ENCODE measurements at places on chromosomes 7 and 10.

DNA sequence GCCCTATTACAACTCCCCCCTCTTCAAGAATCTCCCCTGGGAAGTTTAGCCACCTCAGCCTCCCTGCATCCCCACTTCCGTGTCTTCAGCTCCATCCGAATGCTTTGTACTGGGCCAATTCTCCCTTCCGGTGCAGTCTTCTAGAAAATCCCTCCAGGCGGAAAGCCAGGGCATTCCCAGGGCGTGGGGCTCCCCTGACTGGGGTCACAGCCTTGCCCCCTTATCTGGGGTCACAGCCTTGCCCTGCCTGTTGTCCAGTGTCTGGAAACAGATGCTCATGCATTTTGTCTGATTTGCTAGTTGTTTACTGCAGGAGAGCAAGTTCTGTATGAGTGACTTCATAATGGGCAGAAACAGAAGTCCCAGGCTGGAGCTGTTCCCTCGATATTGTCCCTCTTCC, 112.5 kb upstream of the TCERG1L start:
- no peak for DNase-seq

DNA sequence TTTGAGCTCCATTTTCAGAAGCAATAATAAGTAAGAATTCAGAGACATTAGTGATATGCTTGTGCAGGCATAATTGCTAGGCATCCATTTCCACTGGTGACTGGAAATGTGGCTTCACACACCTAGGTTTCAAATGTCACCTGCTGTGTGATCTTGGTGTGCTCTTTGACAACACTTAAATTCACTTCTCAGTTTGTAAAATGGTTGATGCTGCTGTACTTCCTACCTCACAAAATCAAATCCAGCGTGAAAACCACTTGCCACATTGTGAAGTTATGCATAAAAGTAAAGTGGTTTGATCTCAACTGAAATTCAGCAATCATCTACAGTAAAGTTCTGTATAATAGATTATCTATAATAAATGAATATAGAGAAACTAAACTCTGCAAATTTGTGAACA, 82.4 kb downstream of the APBB1IP start:
- DNase-seq: no peak

DNA sequence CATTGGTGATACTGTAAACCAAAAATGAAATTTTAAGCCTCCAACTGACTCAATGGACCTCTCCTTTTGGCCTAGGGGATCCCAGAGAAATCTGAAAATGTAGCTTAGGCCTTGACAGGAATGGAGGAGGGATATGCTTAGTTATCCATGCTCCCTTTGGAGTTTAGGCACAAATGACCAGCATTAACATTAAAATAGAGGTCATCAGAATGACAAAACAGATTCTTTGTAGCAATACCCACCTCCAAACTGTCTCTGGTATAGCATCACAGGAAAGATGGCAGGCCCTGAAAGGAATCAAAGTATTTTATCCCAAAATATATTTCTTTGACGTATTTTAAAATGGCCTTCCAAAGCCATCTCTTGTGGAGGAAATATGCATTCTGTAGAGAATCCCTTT, 39.1 kb upstream of the LRRN3 start:
- no peak for DNase-seq

- DNase-seq: no peak
These were observed 16.2 kb downstream of the CHST3 start for GRCh38 chr10:71980181-71981014.

DNA sequence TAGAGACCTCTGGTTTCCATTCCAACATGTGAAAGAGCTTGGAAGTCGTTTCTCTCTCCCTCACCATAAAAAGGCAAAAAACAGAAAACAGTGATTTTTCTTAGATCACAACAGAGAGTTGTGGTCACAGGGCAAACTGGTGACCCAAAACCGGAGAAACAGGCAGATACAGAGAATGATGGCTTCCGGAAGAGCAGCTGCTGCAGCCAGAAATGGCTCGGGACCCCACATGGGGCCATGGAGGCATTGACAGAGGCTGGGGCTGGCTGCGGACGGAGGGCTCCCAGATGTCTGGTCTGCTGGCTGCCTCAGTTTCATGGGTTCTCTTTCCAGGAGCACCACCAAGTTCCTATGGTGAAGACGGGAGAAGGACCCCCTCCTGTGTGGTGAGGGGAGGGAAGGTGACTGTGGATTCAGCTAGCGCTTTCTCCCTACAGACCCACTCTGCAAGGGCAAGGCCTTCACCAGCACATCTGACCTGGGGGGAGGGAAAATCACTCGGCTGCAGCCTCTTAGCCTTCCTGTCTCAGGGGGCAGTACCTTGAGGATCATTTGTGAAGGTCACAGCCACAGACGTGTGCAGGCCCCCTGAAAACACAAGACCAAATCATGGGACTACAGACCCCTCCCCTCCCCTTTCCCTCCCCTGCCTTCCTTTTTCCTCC, 81.4 kb downstream of the WDR37 start:
- no peak for DNase-seq

GRCh38 chr7:142992427-142992826, 30.3 kb upstream of the KEL start:
- no peak for DNase-seq

- DNase-seq: peak; percentile 30
These were observed 59.3 kb upstream of the VWC2 start for GRCh38 chr7:49714182-49714581.

DNA sequence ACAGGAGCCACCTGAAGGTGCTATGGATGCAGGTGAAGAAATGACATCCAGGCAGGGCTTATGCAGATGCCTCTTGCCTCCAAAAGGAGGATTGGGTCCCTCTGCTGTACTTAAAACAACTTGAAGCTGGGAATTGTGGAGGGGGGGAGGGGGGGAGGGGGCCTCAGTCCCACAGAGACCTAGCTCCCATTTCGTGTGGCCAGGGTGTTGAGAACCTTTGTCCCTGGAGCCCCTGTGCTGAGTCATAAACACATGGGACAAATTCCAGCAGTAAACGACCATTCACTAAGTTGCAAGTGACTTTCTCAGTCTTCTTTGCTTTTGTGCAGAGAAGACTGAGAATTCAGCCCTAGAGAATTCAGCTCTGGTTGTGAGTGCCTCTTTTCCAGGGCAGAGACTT, 96.5 kb upstream of the PODXL start:
- no peak for DNase-seq

DNA sequence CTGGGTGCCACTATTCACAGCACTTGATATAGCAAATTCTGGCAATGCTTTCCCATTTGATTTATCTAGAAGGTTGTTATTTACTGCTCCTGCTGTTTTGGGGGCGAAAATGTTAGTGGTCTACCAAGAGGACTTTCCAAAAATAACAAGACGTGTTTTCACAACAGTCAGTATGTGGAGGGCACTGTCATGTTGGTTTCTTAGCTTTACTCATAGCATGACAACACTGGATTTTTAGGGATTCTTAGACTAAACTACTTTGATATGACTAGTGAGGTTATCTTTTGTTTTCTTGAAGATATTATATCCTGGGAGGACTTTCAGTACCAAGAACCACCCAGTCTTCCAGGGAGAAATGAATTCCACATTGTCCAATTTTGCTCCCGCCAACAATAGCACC, 49.4 kb downstream of the NUDCD3 start:
- DNase-seq: no peak

- DNase-seq: no peak
These were observed 3.9 kb downstream of the ADCY1 start for GRCh38 chr7:45578022-45578421.

DNA sequence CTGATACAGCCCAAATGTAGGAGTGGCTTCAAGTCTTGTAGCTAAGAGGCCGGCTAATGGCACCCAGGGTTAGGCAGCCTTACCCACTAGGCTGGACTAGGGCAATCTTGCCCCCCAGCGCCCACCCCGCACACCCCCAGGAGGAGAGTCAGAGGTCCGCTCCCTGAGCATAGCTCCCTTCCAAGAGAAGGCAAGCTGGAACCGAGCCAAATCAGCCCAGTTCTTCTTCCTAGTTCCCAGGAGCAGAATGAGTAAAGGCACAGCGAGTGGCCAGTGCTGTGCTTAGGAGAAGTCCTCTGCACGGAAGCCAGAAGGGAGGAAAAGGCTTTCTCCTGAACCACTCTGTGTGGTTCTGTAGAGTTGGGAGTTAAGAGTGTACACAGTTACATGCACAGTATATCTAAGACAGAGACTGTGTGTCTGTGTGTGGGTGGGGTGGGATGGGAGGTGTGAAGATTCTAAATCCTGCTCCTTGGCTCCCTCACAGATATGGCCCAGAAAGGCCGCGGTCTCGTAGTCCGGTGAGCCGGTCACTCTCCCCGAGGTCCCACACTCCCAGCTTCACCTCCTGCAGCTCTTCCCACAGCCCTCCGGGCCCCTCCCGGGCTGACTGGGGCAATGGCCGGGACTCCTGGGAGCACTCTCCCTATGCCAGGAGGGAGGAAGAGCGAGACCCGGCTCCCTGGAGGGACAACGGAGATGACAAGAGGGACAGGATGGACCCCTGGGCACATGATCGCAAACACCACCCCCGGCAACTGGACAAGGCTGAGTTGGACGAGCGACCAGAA, 59.7 kb upstream of the PDCD4 start:
- DNase-seq: no peak

DNA sequence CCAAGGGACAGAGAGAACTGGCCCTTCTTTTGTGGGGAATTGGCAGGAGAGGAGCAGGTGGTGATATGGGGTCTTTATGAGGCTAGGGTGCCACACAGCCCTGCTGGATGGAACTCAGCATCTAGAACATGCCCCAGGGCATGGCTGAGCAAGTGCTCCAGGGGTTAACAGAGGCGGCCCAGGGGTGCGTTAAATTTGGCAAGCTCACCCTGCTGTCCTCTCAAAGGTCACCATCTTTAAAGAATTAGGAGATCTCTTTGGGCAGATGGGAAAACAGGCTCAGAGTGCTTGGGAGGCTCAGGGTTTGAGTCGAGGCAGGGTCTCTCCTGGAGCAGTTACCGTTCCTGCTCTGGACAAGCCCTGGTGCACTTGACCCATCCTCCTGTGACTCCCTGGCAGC, 21.4 kb upstream of the UNC5B start:
- DNase-seq: no peak

DNA sequence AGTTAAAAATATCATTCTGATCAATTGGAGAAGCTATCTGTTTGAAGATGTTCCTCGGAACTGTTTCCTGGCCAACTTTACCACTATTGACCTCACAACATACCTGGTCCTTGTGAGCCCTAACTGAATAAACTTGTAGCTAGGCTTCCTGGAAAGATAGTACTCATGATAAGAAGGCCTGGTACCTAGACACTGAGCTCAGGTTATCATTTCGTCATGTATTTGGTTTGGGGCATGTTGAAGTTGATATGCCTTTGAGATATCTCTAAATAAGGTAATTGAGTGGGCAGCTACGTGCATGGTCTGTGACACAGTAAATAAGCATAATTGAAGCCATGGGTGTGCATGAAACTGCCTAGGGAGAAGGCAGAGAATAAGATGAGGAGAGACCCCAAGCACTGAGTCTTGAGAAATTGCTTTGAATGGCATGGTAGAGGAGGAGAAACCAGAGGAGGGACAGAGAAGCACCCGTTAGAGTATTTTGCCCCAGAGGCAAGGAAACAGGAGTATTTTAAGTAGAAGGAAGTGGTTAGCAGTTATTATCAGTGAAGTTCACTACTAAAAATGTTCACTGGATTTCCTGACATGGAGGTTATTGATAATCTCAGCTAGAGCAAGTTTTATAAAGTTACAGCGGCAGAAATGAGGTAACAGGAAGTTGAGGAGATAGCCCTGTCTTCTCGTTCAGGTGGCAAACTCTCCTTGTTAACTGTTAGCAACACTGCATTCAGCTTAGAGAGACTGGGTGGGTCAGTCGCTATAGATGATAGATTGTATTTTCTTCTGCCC, 55.6 kb downstream of the CC2D2B start:
- DNase-seq: no peak

- no peak for DNase-seq
These were observed 18.3 kb upstream of the GNAT3 start for GRCh38 chr7:80530136-80530535.

GRCh38 chr7:137934176-137934826, 67.6 kb downstream of the CREB3L2 start:
- no peak for DNase-seq

DNA sequence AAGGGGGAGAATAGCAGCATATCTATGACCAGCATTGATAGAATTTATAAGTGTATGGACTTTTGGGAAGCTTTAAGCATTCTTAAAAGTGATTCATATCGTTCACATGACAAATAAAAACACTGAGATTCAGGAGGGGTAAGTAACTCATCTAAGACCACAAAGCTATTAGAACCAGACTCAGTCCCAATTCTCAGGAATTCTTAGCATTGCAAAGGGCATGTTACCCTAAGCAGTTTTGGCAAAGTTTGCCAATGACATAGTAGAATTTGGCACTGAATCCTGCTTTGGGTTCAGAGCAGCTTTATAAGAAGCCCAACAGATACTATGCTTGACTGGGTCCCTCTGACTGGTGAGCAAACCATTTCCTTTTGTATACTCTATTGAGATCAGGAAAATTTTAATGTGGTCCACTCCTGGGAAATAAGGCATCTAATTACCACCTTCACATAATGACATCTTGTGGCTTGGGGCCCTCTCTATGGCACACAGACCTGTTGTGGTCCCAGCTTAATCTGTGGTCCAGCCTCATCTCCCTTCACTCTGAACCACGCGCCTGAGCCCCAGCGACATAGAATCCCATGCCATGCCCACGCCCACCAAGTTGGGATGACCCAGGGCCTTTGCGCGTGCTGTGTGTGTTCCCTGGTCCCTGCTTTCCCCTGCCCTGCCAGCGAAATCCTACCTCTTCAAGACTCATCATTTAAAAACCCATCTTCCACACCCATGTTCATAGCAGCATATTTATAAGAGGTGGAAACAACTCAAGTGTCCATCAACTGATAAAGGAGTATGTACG, 37.5 kb upstream of the DOCK1 start:
- DNase-seq: no peak

GRCh38 chr7:130937016-130937415, 203.0 kb upstream of the KLF14 start:
- no peak for DNase-seq

GRCh38 chr7:106418094-106418493, 133.3 kb upstream of the NAMPT start:
- no peak for DNase-seq

DNA sequence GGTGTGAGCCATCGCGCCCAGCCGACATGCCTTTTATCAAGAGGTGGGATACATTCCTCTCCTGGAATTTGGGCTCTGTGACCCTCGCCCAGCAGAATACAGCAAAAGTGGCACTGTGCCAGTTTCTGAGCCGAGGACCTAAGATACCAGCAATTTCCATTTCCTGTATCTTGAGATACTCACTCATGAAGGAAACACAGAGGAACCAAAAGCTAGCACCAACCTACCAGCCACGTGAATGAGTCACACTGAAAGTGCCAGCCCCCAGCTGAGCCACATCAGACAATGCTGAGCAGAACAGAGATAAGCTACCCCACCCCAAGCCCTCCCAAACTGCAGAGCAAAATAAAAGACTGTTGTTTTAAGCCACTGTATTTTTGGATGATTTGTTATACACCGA, 56.3 kb downstream of the CACUL1 start:
- no peak for DNase-seq
